G401 (cell line): ENCODE measurements at places on chromosomes 7 and 10. TPM values are rescaled to one million over a fixed set of nuclear protein-coding genes. Genes with fewer than 3 reads are reported as not detected.

- DNase-seq = no peak
Observed at GRCh38 chr7:66679633-66680244, 51.1 kb downstream of the KCTD7 start.

DNA sequence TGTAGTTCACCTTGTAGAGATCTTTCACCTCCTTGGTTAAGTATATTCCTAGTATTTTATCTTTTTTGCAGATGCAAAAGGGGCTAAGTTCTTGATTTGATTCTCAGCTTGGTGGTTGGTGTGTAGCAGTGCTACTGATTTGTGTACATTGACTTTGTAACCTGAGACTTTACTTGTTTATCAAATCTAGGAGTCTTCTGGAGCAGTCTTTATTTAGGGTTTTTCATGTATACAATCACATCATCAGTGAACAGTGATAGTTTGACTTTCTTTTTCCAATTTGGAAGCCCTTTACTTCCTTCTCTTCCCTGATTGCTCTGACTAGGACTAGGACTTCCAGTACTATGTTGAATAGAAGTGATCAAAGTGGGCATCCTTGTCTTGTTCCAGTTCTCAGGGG is 33.8 kb downstream of the GPR22 start:
- DNase-seq = no peak

GRCh38 chr10:1182280-1183032 is 126.3 kb downstream of the WDR37 start:
- DNase-seq = no peak

GRCh38 chr7:134547397-134548054 is 1.4 kb upstream of the AKR1B15 start:
- DNase-seq = peak; percentile 67

DNA sequence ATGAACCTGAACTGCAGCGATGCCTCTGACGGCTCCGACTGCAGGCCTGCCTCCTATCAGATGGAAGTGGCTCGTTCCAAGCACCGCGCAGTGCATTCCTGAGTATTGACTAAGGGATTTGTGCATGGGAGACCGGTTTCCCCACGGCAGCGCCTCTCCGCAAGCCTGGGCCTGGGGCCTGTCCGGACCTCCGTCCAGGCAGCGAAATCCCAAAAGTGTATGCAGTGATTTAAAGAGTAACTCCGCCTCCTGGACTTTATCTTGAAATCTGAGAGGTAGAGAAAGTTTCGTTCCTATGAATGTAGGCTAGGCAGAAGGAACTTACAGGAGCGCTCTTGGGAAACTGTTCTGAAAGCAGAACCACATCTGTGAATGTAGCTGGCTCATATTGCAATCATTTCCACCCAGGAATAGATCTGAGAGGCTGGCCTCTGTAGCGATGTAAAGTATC is 106.2 kb upstream of the CELF2 start:
- DNase-seq = no peak

- DNase-seq = no peak
Observed at GRCh38 chr7:98795741-98796493, 73.9 kb downstream of the TMEM130 start.

- no peak for DNase-seq
Observed at GRCh38 chr7:150852371-150852905, at the start of gene AOC1. Gene AOC1, plus strand, starts transcription at chr7:150852517. Its CDS starts 3,954 bp downstream, at chr7:150856471.

DNA sequence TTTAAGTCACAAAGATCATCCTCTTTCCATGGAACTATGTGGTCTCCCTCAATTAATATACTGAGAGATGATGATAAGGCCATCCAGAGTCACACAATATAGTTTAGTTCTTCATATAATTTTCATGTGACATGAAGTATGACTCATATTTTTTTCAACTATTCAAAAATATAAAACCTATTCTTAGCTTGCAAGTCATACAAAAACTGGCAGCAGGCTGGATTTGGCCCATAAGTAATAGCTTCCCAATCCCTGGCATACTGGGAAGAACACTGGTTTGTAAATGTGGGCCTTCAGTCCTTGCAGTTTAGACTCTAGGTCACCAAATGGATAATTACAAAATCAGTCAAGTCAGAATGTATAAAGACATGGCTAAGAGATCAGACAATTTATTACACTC is 356.6 kb downstream of the PPP1R3A start:
- DNase-seq = no peak

GRCh38 chr7:36019538-36019937 is 133.5 kb upstream of the EEPD1 start:
- DNase-seq = no peak

Gene GATA3
- not detected in 2 replicates for total RNA-seq

- no peak for DNase-seq
Observed at GRCh38 chr7:33876596-33877274, 28.6 kb upstream of the BMPER start.

- no peak for DNase-seq
Observed at GRCh38 chr7:128102490-128103291, 71.5 kb upstream of the LRRC4 start.

Gene EPHA1
- total RNA-seq = not detected in 2 replicates

GRCh38 chr10:108789919-108790318 is 1133.4 kb downstream of the XPNPEP1 start:
- DNase-seq = no peak

Gene COL17A1
- 0.03 and 0.06 TPM in 2 replicates for total RNA-seq

- DNase-seq = no peak
Observed at GRCh38 chr10:104928734-104929133, 287.6 kb downstream of the SORCS3 start.
